LoVo (cell line): ENCODE measurements at places on chromosomes 4 and X.

- no peak for DNase-seq
Observed at GRCh38 chrX:133654811-133655210, 239.5 kb upstream of the GPC4 start.

DNA sequence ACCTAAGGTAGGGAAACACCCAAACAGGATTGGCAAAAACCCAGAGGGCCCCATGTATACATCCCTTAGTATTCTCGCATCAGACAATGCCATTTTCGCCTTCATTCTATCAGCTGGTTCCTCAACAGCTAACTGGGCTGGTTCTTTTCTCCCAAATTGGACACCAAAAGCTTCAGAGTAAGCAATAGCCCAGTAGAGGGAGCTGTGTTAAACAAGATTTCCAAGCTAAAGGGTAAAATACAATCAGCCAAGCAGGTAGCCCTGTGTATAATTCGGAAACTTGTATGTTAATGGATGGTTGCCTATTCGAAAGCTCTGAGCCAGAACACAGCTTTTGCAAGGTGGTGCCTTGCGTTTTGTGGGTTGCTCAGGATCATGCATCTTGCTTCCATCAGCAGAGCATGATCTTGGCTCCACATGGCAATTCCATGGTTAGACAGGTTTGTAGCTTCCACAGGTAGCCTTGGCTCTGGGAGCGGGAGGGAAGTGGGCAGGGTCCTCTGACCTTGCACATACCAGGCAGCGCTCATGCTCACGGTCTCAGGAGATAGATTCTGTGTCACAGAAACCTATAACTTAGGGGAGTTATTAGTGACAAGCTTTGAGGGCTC is 115.2 kb upstream of the LNX1 start:
- peak; percentile 7 for DNase-seq

GRCh38 chr4:60723796-60724195 is 476.3 kb upstream of the ADGRL3 start:
- DNase-seq, result no peak

DNA sequence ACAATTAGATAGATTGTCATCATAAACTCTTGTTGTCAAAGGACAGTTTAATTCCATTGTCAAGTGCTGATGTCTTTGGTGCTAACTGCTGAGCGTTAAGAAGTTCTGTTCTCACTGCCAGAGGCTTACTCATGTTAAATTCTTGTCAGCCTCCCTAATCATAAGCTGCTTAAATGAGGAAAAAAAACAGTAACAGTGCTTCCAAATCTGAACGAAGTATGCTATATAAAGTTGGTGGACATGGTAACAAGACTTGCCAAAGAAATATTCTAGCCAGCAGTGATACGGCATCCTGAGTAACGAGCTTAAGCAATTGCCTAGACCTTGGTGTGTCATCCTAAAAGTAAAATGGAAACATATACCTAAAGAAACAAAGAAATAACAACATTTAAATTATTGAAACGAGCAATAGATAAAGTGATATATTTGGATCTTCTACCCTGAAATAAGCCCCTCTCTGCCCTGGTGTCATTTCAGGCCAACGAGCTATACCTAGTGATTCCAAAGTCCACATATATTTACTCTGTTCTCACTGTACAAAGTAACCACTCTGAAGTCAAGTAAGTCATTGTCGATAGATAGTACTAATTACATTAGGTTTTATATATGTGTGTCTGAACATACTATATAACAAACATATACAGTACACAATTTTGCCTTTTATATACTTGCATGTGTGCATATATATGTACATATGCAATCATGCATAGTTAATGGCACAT is 339.7 kb upstream of the HS3ST1 start:
- no peak for DNase-seq

- no peak for DNase-seq
Observed at GRCh38 chr4:177879851-177880250, 437.6 kb upstream of the AGA start.

DNA sequence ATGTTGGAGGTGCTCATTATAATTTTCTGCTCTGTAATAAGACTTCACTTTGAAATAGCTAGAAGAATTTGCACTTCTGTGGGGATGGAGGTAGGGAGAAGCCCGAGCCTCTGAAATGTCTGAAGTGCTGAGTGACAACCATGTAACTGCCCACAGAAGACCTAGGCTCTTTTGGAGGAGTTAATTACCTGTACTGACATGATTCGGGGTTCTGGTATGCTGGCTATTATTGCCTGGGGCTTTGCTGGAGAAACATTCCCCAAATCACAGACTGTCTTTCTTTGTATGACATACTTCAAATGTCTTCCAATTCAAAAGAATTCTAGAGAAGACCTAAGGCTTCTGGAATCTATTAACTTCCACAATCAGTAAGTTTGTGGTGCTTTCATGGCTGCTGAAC is 211.2 kb upstream of the POF1B start:
- no peak for DNase-seq

GRCh38 chr4:38582445-38582844 is 81.6 kb upstream of the KLF3 start:
- DNase-seq, result no peak

DNA sequence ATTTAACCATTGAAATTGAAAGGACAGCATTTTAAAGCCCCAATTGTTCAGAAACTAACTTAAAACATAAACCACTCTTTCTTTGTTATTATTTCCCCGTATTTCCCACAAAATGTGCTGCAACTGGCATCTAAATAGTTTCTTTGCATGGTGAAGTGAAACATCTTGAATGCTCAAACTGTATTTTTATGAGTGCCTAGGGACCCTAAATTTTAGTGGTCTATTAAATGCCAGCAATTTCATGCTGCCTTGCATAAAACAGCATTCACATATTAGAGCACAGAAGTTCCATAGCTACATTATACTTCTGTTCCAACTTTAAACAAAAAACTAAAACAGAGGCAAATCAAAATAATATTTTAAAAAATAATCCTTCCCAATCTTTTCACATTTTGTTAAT is 5.4 kb downstream of the RAB28 start:
- no peak for DNase-seq
